ENCODE measurements at places on chromosomes 2 and 18.

DNA sequence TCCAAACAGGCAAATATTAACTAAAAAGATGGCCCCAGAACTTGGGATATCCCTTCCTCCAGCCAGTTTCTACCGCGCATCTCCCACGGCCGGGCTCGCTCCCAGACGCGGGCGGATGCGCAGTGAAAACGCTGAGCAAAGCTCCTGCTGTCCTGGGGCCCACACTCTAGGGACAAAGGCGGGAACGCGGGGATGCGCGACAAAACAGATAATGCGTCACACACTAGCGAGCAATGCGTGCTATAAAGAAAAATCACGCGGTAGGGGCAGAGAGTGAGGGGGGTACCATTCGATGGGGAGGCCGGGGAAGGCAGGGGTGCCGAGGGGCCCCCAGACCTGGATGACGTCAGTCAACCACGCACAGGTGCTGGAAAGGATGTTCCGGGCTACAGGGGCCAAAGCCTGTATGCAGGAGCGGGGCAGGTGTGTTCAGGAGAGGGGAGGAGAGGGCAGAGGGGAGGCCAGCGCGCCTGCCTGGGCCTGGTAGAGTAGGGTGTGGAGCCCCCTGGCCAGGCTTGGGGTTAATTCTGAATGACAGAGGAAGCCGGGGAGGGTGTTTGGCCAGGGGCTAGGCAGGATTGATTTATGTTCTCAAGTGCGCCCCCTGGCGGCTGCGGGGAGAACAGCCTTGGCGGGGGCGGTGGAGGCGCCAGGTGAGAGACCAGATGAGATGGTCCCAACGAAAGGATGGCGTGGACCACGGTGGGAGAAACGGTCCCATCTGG is 14.9 kb upstream of the ITM2C start:
- DNase-seq: no peak

DNA sequence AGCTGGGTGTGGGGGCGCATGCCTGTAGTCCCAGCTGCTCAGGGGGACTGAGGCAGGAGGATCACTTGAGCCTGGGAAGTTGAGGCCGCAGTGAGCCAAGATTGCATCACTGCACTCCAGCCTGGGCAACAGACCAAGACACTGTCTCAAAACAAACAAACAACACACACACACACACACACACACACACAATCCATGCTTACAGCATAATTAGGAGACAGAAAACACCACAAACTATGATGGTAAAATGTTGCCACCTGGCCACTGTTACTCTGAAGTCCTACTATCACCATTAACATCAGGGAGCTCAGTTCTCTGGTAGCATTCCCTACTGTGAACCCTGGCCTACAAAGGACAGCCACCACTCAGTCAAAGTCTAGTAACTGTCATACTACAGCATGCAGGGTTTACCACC is 18.3 kb downstream of the DNPEP start:
- DNase-seq: no peak

- DNase-seq: no peak
Measured at GRCh38 chr2:193276988-193277387, 1082.3 kb upstream of the TMEFF2 start.

GRCh38 chr18:55576001-55576400 is 12.0 kb downstream of the TCF4 start:
- DNase-seq: no peak

- no peak for DNase-seq
Measured at GRCh38 chr2:226701052-226701451, 98.6 kb downstream of the IRS1 start.

DNA sequence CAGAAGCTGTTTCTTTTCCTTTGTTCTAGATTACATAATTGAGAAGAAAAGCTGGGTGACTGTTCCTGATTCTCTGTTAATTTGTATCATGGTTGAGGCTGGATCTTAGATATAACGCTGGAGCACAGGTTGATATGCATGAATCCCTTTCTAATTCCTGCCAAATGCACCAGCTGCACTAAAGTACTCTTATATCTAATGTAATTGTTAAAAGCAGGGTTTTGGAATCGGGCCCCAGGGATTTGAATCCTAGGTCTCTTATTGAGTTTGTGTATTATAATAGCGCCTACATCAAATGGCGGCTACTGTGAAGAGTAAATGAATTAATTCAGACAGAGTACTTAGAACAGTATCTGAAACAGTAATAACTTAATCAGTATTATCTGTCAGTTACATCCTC is 80.4 kb downstream of the MC4R start:
- DNase-seq: no peak

Data from activated CD8-positive, alpha-beta memory T cell treated with anti-CD3 and anti-CD28 coated beads for 48 hours (primary cell).